ENCODE measurements at places on chromosomes 13 and 19.
A peak's percentile ranks its signal among the peaks of the same experiment; 100 is the strongest.

GRCh38 chr19:9836021-9836420 is 903 bp downstream of the PIN1 start:
- DNase-seq = no peak

DNA sequence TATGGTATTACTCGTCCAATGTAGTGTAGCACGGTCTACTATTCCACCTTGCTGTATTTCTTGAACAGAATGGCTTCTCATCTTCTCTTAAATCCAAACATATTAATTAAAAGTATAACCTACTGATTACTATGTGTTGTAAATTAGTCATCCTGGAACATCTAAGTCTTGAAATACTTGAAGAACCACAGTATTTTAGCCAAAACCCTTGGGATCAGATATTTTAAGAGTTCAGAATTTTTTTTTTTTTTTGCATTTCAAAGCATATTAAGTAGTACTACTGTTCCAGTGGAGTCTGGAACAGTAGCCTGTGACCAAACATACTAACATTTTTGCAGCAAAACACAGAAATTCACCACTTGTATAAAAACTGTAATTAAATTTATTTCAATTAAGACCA is 30.1 kb downstream of the ZC3H13 start:
- no peak for DNase-seq

DNA sequence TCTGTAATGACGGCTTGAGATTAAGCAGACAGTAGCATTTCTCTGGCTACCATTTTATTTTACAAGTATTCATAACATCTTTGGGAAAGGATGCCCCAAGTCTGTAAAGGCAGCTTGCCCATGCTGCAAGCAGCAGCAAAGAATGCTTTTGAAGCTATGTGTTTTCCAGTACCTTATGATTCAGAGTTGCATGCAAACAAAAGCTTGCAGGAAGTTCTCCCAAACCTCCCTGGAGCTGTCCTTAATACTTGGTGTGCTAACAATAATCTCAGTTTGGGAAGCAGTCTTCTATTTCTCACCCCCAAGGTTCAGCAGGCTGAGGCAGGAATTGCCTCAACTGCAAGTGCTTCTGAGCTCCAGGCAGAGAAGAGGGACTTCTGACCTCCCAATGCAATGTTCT is 60.8 kb downstream of the CCNA1 start:
- no peak for DNase-seq

DNA sequence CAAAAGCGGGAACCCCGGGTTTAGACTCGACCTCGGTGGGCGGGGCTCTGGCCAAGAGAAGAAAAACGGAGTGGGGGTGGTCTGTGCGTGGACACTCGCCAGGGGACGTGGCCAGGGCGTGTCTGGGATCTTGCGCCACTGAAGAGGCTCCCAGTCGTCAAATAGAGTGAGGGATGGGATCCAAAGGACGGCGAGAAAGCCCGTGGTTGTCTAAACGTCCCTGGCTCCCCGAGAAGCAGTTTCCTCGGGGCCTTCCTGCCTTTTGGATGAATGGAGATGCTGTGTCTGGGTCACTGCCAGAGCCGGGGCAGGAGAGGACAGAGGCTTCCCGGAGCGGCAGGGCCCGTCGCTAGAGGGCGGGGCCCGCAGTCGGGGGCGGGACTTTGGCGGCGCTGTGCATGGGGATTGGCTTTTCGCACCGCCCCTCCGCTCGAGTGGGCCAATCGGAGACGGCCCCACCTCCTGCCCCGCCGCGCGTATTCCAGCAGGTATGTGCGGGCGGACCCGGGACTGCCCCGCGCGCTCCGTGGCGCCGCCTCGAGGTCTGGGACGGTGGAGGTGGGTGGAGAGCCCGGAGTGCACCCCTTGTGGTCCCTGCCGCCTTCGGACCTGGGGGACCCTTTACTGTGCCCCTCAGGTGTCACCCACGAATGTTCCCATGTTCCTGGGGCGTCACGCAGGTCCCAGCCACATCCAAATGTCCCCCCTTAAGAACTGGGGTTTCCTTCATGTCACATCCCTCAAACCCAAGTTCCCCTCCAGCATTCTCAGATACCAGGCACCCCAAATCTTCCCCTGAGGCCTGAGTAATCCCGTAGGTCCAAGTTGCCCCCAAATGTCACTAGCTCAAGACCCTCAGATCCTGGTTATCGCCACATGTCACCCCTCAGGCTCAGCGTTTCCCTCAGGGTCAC is 38.3 kb downstream of the ZSWIM4 start:
- DNase-seq = peak; percentile 89

- no peak for DNase-seq
Observed at GRCh38 chr13:80515296-80515695, 174.4 kb upstream of the SPRY2 start.

DNA sequence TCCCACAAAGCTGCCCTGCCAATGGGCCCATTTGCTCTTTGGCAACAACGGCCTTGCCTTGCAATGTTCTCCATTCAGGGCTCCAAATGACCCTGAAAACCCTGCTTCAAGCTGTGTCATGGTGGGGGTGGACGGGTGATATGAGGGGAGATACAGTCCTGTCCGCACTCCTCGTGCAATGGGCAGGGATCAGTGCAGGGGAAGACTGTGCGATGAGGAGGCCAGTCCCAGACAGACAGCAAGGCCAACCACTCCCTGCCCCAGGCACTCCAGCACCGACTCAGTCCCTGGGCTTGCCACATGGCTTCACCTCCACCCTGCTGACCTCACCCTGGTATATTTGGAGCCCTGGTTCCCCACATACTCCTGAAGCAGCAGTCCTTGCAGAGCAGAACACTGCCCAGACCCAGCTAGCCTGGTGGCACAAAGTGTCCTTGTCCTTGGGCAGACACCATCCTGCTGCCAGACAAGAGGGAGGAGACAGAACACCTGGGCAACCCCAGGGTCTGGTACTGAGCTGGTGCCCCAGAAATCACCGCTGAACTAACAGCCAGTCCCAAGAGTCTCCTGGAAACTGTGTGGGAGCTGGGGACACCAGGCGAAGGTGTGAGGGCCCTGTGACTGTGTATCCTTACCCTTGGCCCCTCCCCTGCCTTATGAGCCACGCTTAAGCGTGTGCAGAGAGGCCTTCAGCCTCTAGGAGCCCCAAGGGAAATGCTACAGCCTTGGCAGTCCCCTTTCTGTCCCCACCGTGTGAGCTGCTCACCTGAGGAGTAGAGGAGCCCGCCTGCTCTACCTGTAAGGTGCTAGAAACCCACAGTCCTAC is 9.1 kb upstream of the SLC35E1 start:
- no peak for DNase-seq

GRCh38 chr19:38315657-38316476 is at the start of gene YIF1B:
YIF1B (minus strand) TSS chr19:38315947; CDS start chr19:38315917, 30 bp downstream.
- peak; percentile 99 for DNase-seq

DNA sequence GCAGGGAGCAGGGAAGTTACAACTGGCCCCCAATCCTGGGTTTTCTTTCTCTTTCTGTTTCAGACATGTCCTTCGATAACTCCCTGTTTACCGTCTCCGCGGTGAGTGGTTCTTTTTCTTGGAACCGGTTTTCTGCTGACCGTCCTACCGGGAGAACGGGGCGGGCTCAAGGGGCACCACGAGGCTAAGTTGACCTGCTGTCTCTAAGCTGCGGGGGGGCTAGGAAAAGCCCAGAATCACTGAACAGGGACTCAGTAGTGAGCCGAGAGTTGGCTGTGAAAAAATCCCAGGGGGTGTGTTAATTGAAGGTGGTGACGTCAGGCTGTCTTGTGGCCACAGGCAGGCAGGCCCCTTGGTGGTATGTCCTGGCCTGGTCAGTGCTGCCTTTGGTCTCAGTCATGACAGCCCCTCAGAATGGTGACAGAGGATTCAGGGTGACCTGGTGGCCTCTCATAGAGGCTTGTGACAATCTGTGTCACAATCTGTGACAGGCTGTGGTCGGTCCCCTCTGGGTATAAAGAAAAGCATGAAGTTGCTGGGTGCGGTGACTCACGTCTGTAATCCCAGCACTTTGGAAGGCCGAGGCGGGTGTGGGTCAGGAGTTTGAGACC is 8.1 kb upstream of the CARM1 start:
- DNase-seq = no peak

GRCh38 chr13:31850041-31850555 is 110.8 kb downstream of the RXFP2 start:
- no peak for DNase-seq

DNA sequence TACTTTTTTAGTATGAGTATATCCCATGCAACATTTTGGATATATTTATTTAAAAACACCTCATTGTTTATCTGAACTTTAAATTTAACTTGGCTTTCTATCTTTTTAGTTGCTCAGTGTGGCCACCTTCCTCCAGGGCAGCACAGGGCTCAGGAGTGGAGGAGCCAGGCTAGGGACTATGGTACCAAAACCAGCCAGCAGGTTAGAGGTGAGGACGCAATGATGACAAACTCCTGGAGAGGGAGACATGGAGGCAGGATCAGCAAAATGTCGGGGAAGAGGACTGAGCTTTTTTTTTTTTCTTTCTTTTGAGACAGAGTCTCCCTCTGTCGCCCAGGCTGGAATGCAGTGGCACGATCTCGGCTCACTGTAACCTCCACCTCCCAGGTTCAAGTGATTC is 29.6 kb upstream of the CALM3 start:
- DNase-seq = peak; percentile 76

- DNase-seq = no peak
Observed at GRCh38 chr13:97914540-97914939, 38.9 kb upstream of the IPO5 start.

DNA sequence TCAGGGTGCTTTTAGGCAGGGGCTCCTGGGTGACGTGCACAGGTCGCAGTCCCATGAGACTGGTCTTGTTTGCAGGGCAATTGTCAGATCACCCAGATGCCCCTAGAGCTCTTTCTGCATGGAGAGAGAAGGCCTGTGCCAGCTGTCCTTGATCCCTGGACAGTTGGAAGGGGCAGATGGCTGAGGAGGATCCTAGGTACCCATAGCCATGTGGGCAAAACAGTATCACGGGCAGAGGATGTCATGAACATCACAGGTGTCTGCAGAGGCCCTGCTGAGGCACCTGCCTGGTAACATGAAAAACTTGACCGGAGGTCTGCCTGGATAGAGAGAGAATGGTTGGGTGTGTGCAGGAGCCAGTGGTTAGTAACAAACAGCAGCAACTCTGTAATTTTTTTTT is 99.3 kb downstream of the ZNF536 start:
- no peak for DNase-seq

DNA sequence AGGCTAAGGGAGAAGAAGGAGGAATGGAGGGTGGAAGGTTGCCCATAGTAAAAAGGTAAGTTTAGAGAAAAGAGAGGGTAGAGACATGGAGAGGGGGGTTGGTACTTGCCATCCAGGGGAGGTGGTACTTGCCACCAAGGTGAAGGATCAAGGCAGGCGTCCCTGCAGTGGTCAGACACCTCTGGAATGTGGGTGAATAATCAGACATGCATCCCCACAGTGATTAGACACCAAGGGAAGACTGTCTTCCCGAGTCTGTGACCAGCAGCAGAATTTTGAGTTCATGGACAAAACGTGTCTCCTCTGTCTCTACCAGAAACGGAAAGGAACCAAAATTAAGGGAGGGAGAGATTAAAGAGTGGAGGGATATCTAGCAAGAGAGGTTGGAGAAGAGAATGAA is 27.1 kb upstream of the IGFL1 start:
- no peak for DNase-seq

DNA sequence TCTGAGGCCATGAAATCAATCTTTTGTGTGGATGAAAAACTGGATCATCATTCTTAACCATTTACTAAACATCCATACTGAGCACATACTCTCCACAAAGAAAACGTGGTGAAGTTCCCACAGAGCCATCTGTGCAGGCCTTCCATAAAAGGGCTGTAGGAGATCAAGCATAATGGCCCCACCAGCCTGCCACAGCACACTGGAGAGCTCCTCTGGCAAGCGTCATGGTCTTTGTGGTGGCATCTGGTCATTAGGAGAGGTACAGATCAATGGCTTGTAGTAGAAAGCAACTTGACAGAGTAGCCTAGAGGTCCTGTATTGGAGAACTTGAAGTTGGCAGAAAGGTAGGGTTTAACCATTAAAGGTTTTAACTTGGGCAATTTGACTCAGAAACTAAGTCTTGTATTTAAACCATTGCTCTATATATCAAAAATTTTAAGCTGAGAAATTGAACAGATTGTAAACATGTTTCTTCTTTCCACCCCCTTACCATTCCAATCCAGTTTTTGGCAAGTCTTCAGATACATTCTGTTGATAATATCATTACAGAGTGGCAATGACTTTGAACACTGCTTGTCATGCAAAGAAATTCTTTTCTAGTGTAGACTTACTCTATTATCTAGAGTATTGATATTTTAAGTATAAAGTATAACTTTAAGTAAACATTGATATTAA is 128.3 kb downstream of the LMO7 start:
- no peak for DNase-seq

DNA sequence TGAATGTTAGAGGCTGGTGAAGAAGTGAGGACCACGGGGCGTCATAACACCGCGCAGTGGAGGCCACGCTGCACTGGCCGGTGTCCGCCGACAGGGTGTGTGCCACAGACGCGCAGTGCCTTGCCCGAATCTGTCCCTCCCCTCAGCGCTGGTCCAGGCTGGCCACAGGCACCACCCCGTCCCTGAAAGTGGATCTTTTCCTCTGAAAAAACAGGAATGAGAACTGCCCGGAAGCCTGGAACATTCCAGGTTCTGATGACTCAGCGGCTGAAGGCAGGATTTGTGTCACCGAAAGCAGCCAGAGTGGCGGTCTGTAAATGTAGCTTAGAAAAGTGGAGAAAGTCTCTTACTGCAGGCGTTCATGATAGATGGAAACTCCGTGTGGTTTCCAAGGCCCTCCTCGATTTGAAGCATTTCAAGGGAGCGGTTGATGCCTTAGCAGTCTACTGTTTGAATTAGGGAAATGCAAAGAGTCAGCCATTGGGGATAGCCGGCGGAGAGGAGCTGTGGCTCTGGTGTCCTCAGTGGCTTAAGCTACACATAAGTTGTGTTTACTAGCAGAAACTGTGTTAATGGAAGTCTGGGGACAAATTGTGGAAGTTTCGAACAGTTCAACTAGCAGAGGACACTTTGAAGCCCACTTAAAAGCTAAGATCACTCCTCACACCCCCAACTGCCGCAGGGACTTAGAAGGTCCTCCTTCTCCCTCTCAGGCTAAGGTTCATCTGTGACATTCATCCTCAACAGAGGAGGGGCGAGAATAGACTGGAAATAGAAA is 70.8 kb downstream of the NUFIP1 start:
- peak; percentile 95 for DNase-seq

DNA sequence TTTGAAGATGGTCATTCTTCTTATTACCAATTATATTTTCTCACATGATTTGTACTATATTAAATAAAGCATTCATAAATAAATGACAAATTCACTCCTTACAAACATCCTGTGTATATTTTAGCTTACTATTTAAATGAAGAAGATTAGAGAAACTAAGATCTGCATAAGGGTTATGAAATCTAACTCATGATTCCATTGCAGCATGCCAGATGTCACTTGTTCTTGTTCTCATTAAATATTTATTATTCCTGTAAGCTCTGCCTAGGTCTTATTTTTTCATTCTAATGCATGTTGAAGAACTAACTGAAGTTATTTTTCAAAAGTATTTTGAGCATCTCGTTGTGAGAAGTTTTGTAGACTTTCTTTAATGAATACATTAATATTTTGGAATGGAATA is 18.3 kb downstream of the NUP58 start:
- DNase-seq = no peak

GRCh38 chr19:19527371-19527656 is 1.4 kb upstream of the YJEFN3 start:
- DNase-seq = no peak

Data from SW480 (cell line).